ENCODE measurements at places on chromosomes 3 and 15.

- DNase-seq, result no peak
Observed at GRCh38 chr3:76723366-76723765, 316.5 kb upstream of the ROBO2 start.

- DNase-seq, result no peak
Observed at GRCh38 chr3:94036909-94037507, 8.6 kb upstream of the STX19 start.

GRCh38 chr3:190217081-190217480 is 96.4 kb upstream of the P3H2 start:
- no peak for DNase-seq

DNA sequence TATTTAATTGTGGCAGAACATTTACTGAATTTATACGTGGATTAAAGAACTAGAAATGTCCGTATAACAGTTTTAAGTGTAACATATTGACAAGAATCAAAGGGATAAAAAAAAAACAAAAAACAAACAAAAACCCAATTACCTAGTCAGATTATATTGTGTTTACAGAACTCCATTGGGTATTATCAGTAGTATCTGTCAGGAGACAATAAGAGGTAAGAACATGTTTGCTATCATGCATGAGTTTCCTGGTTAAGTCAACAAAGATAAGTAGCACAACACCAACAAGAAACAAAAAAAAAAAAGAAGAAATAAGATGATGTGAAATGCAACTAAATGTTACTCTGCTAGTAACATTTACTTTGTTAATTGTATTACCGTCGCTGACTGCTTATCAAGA is 570.6 kb downstream of the ZBBX start:
- DNase-seq, result no peak

- DNase-seq, result no peak
Observed at GRCh38 chr15:58870451-58870850, 63.0 kb downstream of the SLTM start.

- no peak for DNase-seq
Observed at GRCh38 chr15:77013776-77014131, 18.8 kb downstream of the PSTPIP1 start.

DNA sequence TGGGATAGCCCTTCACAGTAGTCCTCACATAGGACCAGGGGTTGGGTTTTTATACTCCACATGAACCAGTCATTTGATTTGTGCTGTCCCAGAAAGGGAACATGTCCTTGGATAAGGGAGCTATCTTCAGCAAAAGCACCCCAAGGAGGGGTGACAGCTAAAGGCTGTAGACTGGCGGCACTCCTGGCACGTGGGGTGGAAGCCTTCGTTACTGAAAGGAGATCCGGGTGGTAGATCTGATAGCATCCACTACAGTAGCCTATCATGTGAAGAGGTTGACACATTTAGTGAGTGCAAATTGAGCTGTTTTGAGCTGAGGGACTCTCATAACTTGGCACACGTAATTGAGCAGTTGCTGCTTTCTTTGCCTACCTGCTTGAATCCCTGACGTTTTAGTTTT is 588.8 kb upstream of the GOLIM4 start:
- DNase-seq, result no peak

GRCh38 chr3:159866201-159866746 is 122.4 kb upstream of the IL12A start:
- DNase-seq, result no peak

GRCh38 chr3:183579967-183580900 is 24.7 kb upstream of the KLHL6 start:
- DNase-seq, result no peak

GRCh38 chr3:171343693-171344092 is 116.5 kb downstream of the TNIK start:
- DNase-seq, result no peak

DNA sequence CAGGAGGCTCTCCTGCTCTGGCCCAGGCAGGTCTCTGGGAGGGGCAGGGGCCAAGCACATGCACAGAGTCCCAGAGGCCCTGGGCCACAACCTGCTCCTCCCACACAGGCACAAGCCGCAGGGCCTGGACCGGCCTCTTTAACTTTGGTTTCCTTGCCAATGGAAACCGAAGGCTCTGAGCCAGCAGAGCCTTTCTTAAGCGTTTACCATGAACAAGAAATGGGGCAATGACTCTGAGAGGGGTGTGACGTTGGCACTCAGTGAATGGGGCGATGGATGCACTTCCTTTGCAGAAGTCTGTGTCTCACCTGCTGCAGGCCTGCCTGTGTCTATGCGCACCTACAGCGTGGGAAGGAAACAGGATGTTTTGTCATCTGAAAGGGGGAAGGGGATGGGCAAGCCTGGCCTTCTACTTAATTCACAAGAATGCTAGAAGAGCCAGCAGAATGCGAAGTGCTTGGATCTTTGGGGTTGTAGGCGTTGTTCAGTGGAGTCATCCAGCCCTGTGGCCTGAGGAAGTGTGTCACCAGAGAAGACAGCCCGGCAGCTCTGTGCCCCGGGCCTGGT is 41.8 kb downstream of the IFT122 start:
- DNase-seq, result no peak

DNA sequence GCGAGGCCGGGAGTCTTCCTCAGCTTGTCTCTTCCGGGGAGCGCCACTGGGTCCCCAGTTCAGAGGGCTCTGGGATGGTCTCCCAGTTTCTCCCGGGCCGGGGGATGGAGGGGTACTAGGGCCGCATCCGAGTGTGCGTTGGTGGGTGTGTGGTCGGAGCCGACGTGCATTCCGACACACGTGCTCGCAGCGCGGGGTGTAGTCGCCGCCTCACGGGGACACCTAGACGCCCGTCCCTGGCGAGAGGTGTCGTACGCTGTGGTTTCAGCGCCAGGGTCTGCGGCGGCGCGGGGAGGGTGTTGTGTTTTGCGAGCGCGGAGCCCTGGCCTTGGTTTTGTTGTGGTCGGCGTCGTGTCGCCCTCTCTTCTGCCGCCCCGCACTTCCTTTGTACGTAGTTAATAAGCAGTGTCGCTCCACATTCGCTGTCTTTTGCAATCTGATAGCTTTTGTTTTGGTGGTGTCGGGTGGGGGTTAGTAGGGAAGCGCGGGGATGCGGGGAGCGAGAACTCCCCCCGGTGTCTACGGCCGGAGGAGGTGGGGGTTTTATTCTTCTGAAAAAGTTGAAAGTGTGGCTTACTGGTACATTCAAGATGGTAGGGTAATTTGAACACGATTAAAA is 2.2 kb downstream of the IGF1R start:
- no peak for DNase-seq

- DNase-seq, result peak; percentile 59
Observed at GRCh38 chr3:113097960-113098447, 107.2 kb downstream of the GTPBP8 start.

DNA sequence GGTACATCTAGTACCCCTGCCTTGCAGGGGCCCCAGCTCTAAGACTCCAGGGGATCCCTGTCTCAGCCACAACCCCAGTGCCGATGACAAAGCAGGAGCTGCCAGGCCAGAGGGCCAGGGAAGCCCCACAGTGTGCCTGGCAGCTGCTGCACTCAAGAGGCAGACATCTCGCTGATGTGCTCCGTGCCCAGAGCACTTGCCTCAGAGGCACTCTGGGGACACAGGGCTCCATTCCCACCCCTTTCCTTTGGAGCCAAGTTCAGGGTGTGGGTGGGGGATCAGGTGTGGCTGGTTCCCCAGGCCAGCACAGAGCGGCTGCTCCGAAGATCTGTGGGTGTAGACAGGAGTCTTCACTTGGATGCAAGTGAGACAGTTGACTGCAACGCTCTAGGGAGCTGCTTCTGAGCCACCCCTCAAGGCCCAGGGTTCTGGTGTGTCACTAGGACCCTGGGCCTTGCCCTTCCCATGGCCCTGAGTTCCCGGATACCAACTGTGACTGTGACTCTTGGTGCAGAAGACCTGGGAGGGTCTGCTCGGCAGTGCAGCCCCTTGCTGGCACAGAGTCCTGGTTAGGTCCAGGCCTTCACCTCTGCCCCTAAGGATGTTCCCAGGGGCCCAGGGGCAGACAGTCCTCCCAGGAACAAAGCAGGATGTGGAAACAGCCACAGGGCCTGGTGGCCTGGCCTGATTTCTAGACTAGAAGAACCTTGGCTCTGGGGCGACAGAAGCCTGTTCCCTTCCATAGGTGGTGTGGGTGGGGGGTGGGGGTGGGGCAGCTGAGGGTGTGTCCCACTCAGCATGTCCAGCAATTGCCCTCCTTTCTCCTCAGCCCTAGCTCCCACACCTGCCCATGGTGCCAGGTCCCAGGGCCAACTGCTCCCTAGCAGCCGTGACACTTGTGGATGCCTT is 2.5 kb downstream of the NT5DC2 start:
- DNase-seq, result no peak

- DNase-seq, result no peak
Observed at GRCh38 chr3:33424606-33425452, 15.4 kb downstream of the UBP1 start.

DNA sequence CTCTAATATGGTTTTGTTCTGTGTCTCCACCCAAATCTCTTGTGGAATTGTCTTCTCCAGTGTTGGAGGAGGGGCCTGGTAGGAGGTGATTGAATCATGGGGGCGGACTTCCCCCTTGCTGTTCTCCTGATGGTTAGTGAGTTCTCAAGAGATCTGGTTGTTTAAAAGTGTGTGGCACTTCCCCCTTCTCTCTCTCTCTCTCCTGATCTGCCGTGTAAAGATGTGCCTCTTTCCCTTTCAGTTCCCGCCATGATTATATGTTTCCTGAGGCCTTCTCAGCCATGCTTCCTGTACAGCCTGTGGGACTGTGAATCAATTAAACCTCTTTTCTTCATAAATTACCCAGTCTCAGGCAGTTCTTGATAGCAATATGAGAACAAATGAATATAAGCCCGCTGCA is 33.1 kb downstream of the RETNLB start:
- DNase-seq, result no peak

DNA sequence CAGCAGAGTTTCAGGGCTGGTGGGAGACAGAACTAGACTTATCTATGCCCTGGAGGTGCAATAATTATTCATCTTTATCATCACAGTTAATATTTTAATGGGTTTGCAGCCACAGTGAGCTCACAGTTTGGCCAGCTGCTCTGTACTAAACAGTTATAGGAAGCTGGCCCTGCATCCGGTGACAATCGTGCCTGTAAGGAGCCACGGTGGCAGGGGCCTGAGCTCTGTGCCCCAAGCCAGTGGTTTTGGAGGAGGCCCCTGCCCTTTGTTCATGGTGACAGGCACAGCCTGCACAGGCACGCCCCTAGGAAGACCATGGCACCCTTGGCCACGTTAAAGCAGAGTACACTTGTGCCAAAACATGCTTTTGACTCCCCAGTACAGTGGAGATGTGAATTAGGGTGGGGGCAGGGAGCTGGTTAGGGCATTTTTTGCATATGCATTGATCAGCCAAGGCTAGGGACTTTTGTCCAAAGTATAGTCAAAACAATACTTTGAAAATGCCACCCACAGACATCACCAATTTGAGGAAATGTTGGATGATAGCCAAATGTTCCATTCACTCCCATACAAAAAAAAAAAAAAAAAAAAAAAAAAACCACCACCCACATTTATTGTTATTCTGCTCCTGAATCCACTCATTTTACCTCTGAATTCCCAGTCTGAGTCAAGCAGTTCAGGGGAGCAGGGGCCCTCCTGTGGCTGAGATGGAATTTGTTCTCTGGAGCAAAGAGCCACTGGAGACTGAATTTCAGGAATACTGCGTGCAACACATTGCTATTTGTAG is 3.4 kb upstream of the RFTN1 start:
- no peak for DNase-seq

GRCh38 chr3:124322966-124323365 is 331.0 kb upstream of the ROPN1 start:
- no peak for DNase-seq

DNA sequence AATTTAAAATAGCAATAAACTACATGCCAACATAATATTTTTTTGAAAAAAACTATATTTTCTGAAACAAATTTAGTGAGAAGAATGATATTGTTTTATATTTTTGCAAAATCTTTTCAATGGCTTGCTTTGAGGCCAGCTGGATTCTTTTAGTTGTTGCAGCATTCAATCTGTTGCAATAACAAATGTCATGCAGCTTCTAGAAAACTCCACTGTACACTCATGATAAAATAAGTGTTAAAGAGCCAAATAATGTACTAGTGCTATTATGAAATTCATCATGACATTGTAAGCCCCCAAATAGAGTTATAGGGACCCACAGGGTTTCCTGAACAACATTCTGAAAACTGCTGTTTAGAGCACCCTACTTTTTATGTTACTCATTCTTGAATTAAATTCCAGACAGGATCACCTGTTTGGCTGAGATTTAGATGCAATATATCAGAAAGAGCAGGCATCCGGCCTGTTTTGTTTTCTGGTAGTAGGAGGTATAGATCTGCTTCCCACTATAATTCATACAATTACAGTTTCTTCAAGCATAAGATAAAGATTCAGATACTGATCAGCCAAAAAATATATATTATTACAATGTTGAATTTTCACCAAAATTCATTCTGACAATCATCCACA is 703.0 kb upstream of the ZNF385D start:
- DNase-seq, result no peak

DNA sequence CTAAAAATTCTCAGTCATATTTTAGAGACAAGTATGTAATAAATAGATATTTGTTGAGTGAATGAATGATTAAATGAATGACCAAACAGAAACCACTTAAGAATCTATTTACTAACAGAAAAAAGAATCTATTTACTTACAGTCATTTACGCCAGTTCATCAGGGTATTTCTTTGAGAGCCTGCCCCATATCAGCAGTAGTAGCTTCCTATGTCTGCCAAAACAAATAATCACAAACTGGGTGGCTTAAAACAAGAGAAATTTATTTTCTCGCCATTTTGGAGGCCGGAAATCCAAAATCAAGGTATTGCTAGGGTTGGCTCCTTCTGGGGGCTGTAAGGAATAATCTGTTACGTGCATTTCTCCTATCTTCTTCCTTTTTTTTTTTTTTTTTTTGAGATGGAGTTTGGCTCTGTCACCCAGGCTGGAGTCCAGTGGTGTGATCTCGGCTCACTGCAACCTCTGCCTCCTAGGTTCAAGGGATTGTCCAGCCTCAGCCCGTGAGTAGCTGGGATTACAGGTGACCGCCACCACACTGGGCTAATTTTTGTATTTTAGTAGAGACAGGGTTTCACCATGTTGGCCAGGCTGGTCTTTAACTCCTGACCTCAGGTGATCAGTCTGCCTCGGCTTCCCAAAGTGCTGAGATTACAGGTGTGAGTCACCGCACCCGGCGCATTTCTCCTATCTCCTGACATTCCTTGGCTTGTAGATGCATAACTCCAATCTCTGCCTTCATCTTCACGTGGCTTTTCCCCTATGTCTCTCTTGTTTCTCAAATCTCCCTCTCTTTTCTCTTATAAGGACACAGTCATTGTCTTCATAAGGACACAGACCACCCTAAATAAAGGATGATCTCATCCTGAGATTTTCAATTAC is 65.2 kb upstream of the SPPL2A start:
- DNase-seq, result no peak

GRCh38 chr3:16504242-16504641 is 9.3 kb downstream of the RFTN1 start:
- no peak for DNase-seq

DNA sequence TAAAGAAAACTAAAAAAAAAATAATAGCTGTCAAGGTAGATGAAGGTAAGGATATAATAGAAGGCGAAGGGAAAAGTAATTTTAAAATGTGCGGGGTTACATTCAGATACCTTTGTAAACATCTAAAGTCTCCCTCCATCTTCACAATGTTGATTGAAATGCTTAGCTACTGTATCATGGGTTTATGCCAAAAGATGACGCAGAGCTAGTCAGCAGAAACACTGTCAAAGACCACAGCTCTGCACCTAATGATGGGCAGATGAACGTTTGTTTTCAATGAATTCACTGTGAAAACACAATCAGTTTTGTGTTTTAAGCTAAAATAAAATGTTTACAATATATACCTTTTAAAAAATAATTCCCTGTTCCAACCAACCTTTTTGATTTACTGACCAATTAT is 61.2 kb downstream of the RFTN1 start:
- no peak for DNase-seq

- DNase-seq, result no peak
Observed at GRCh38 chr15:47824147-47824546, 106.8 kb downstream of the SEMA6D start.
